Activated naive CD8-positive, alpha-beta T cell treated with anti-CD3 and anti-CD28 coated beads, Interleukin-2, amount 50 U/mL, for 24 hours (primary cell): ENCODE measurements at places on chromosomes 2 and 18.

DNA sequence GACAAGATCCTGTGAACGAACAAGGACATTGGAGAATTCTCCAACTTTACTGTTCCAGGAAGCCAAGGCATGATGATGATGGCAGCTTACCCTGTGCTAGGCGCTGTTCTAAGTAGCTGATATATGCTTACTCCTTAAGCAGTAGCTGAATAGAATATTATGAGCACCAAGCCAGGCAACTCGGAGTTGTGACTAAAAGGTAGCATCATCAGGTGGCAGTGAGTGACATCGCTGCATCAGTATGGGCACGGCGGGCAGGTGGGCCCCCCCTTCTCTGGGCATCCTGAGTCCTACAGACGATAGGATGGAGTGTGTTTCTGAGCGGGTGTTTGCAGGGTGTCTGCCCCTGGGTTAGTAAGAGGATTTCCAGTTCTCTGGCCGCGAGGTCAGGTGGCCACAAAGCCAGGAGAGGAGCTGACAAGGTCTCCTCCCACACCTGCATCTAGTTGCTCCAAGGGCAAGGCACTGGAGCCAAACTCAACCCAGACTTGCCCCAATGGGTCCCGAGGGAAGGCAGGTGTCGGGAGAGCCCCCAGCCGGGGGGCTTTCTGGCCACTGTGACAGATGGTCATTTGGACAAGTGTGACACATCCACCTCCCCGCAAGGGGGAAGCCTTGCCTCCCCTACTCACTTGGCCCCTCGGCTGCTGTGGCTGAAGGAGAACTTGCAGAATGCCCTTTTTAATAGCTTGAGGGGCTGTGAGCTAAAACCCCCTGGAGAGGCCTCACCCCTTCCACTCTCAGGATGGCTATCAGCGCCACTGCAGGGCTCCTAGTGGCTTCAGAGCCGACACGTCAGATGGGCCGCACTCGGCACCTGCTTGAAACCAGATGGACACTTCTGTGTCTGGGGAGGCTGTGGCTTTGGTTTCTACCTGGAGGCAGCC is 55.5 kb downstream of the CRACDL start:
- no peak for DNase-seq

DNA sequence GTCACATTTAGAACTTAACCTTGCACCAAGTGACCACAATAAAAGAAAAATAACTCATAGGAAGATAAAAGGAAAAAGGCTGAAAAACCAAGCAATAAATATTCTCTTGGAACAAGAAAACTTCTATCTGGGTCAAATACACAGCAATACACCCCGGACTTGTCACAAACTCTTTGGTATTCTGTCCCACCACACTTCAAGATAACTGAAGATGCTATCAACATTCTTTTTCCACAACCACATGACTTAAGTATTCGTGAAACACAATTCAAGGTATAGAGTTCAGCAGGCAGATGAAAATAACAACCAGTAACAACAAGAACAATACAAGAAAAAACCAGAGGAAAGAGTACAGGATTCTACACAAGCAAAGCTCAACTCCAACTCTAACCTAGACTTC is 18.0 kb downstream of the MBD2 start:
- DNase-seq: no peak

GRCh38 chr2:241235859-241236593 is 47.5 kb downstream of the ANO7 start:
- no peak for DNase-seq

GRCh38 chr2:133658020-133658903 is 90.0 kb upstream of the NCKAP5 start:
- no peak for DNase-seq

DNA sequence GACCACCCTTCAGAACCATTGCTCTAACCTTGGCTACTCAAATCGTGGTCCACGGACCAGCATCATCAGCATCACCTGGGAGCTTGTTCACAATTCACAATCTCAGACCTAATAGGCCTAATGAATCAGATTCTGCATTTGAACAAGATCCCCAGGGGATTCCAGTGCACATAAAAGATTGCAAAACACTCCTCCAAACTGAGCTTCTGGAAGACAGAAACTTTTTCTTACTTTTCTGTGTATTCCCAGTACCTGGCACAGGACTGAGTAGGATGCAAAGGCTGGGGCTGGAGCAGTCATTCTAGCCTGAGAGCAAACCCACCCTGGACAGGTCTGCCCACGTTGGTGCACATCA is 115.1 kb upstream of the COPS8 start:
- no peak for DNase-seq

DNA sequence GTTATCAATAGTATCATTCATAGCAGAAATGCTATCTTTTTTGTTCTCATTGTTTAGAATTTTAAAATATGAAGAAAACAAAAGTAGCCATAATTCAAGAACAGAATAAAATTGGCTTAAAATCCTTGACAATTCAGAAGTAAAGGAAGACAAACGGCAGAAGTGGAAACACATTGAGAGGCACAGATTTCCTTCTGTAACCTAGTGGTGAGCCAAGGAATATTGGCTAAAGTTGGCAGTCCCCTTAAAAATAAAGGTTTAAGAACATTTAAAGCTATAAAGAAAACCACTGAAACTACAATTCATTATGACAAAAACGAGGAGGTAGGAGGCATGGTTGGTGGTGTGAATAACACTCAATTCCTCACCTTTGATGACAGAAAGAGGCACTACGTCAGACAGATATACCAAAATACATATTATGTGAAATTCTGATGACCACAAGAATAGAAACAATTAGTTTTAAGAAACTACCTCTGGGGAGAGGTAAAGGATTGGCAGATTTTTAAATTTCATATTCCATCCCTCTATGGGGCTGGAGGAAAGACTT is 42.3 kb downstream of the SFT2D3 start:
- no peak for DNase-seq

GRCh38 chr2:151098841-151099240 is 162.8 kb downstream of the RBM43 start:
- DNase-seq: no peak

GRCh38 chr2:143701785-143702184 is 572.6 kb downstream of the ARHGAP15 start:
- no peak for DNase-seq

DNA sequence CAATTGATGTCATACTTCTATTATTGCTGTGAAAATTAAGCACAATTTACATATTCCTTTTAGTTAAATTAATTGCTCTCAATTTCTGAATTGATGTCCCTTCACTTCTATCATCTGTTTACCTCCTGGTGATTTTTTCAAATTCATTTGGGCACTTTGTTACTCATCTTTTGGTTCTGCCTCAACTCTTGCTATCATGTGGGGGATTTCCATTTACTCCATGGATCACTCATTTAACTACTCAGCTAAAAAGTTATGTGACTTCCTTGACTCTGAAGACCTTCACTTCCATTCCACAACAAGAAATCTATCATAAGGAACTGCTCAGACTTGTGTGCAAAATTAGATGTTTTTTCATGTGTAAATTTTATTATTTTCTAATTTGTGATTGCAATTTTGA is 126.2 kb downstream of the EHBP1 start:
- no peak for DNase-seq
